ENCODE measurements at places on chromosomes 4 and X. TPM values are rescaled to one million over a fixed set of nuclear protein-coding genes. Genes with fewer than 3 reads are reported as not detected.

DNA sequence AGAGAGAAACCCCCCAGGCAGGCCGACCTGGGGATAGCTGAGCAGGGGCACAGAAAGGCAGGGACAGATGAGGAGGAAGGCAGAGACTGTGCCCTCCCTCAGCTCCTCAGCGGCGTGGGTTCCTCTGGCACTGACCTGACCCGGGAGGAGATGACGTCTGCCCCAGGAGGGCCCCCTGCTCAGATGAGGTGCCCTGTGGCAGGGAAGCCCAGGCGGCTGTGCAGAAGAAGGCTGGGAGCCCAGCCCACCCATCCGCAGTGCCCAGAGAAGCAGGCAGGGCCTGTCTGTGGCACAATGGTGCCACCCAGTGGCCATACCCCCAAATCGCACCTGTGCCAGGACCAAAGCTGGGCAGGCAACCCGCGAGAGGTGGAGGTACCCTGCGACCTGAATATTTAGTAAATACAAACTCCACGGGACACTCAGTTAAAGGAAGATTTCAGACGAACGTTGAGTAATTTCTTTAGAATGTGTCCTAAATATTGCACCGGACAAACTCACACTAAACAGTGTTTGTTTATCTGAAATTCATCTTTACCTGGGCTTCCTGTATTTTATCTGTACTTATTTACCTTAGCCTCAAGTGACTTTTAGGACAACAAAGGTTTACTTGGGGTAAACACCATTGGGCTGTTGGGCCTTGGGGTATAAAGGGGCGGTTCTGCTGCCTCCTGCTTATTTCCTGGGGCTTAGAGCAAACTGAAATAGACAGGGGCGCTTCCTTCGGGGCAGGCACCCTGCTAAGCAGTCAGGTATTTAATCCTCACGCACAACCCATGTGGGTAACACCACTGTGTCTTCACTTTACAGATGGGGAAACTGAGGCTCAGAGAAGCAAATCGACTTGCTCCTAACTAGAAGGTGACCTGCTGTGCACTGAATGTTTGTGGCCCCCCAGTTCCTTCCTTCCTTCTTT is 46.5 kb upstream of the HMX1 start:
- peaks cover 45% of the 10 kb centered on the region for H3K27me3 ChIP-seq
- H3K4me3 ChIP-seq, result no peak overlapping the region
- H3K36me3 ChIP-seq, result no peaks in the 10 kb centered on the region
- H3K4me1 ChIP-seq, result no peaks in the 10 kb centered on the region
- H3K27ac ChIP-seq, result no peak overlapping the region

DNA sequence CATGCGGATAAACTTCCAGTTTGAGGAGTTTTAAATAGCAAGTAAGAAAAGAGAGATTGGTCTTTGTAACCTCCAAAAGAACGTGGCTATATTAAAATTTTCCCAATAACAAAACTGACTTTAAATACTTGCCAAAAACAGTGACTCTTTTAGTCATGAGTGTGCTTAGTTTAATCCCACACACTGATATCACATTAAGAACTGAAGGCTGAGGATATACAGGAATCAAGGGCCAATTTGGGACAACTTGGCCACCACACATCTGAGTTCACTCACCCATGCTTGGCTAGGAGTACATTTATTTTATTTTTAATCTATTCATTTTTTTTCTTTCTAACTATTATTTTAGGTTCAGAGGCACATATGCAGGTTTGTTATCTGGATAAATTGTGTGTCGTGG is 110.2 kb downstream of the APBB2 start:
- peaks cover 4% of the 10 kb centered on the region for H3K4me1 ChIP-seq
- no peaks in the 10 kb centered on the region for H3K27me3 ChIP-seq
- H3K27ac ChIP-seq, result no peak overlapping the region
- H3K4me3 ChIP-seq, result no peak overlapping the region

DNA sequence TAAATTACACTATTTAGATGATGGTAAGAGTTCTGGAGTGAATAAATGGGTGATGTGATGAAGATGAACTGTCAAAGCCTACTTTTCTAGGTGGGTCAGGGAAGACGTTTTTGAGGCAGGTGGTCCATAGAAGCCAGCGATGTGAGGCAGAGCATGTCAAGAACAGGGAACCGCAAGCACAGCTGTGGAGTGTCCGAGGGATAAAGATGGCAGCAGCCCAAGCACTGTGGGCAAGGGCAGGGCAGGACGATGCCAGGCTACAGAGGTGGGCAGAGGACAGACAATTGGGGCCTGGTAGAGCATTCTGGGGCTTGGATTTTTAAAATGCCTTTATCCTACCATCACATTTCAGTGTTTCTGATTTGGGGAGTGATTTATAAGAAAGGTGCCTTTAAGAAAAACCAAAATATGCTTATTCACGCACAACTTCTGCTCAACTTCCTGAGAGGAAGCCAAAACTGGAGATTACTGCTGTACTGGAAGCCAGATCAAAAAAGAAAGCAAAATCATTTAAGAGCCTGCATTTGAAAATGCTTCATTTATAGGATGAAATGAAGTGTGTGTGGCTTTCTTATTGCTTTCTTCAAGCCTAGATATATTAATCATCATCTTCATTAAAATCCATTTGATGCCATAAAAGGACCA is 119.0 kb upstream of the WDR17 start:
- H3K4me1 ChIP-seq, result no peaks in the 10 kb centered on the region
- DNase-seq, result peak; percentile 46
- H3K27me3 ChIP-seq, result no peaks in the 10 kb centered on the region
- H3K4me3 ChIP-seq, result no peak overlapping the region
- H3K36me3 ChIP-seq, result no peaks in the 10 kb centered on the region
- H3K27ac ChIP-seq, result no peak overlapping the region

GRCh38 chrX:9878146-9878820 is 88.9 kb upstream of the CLDN34 start:
- DNase-seq, result no peak
- no peaks in the 10 kb centered on the region for H3K27me3 ChIP-seq
- H3K4me1 ChIP-seq, result peaks cover 42% of the 10 kb centered on the region
- peak overlapping the region; percentile 42 for H3K27ac ChIP-seq
- no peak overlapping the region for H3K4me3 ChIP-seq
- no peaks in the 10 kb centered on the region for H3K36me3 ChIP-seq

DNA sequence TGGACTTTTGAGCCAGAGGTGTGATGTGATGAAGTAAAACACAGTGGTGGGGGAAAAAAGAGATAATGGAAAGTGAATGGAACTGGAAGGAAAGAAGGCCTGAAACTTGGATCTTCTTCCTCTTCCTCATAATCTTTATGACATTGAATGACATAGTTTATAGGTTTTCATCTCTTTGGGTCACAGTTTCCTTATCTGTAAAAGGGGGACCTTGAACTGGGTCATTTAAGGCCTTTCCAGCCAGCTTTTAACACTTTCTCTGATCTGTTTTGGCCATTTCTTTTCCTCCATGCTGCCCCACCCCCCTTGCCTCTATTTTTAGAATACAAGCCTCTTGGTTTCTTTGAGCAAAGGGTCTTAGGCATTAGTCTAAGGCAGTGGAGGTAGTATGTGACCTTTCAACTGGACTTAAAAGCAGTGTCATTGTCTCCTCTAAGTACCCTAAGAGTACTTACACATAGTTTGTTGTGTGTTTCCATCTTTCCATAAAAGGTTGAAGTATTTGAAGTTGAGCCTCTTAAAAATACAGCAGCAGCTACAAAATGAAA is 7.8 kb downstream of the CPEB2 start:
- no peaks in the 10 kb centered on the region for H3K27me3 ChIP-seq
- DNase-seq, result no peak
- H3K27ac ChIP-seq, result peak overlapping the region; percentile 86
- no peaks in the 10 kb centered on the region for H3K36me3 ChIP-seq
- peak overlapping the region; percentile 3 for H3K4me3 ChIP-seq
- H3K4me1 ChIP-seq, result peaks cover 63% of the 10 kb centered on the region

DNA sequence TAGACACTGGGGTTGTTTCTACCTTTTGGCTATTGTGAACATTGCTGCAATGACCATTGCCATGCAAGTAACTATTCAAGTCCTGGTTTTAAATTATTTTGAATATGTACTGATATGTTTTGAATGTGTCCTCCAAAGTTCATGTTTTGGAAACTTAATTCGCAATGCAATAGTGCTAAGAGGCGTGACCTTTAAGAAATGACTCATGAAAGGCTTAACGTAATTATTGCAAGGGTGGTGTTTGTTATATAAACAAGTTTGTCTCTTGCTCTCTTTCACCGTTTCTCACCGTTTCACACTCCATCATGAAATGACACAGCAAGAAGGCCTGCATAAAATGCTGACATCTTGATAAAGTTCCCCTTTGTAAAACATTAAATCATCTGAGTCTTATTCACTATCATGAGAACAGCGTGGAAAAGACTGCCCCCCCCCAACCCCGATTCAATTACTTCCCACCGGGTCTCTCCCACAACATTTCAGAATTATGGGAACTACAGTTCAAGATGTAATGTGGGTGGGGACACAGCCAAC is 506.9 kb upstream of the FAM47C start:
- no peak for DNase-seq
- H3K4me3 ChIP-seq, result no peak overlapping the region
- H3K4me1 ChIP-seq, result no peaks in the 10 kb centered on the region
- no peaks in the 10 kb centered on the region for H3K36me3 ChIP-seq
- H3K27me3 ChIP-seq, result no peaks in the 10 kb centered on the region
- no peak overlapping the region for H3K27ac ChIP-seq

GRCh38 chr4:17701882-17702281 is 79.5 kb downstream of the FAM184B start:
- no peak overlapping the region for H3K4me3 ChIP-seq
- no peak overlapping the region for H3K27ac ChIP-seq
- H3K27me3 ChIP-seq, result no peaks in the 10 kb centered on the region
- DNase-seq, result no peak

GRCh38 chr4:180335566-180335965 is 1907.6 kb upstream of the TENM3 start:
- no peak overlapping the region for H3K4me3 ChIP-seq
- H3K27ac ChIP-seq, result no peak overlapping the region
- H3K4me1 ChIP-seq, result no peaks in the 10 kb centered on the region
- no peaks in the 10 kb centered on the region for H3K36me3 ChIP-seq

GRCh38 chr4:11397819-11398610 is 30.7 kb downstream of the HS3ST1 start:
- H3K27ac ChIP-seq, result no peak overlapping the region
- no peak overlapping the region for H3K4me3 ChIP-seq
- peaks cover 14% of the 10 kb centered on the region for H3K4me1 ChIP-seq
- DNase-seq, result no peak

GRCh38 chr4:173538148-173538908 is 8.3 kb upstream of the HAND2 start:
- H3K4me1 ChIP-seq, result peaks cover 21% of the 10 kb centered on the region
- H3K36me3 ChIP-seq, result no peaks in the 10 kb centered on the region

- peaks cover 56% of the 10 kb centered on the region for H3K4me1 ChIP-seq
- no peak overlapping the region for H3K4me3 ChIP-seq
- no peak for DNase-seq
- H3K27ac ChIP-seq, result peak overlapping the region; percentile 53
Observed at GRCh38 chr4:82367438-82368097, 6.2 kb downstream of the HNRNPD start.

- no peaks in the 10 kb centered on the region for H3K4me1 ChIP-seq
- H3K27me3 ChIP-seq, result no peaks in the 10 kb centered on the region
- no peak overlapping the region for H3K4me3 ChIP-seq
- H3K36me3 ChIP-seq, result no peaks in the 10 kb centered on the region
Observed at GRCh38 chr4:72073816-72074215, 42.0 kb downstream of the NPFFR2 start.

DNA sequence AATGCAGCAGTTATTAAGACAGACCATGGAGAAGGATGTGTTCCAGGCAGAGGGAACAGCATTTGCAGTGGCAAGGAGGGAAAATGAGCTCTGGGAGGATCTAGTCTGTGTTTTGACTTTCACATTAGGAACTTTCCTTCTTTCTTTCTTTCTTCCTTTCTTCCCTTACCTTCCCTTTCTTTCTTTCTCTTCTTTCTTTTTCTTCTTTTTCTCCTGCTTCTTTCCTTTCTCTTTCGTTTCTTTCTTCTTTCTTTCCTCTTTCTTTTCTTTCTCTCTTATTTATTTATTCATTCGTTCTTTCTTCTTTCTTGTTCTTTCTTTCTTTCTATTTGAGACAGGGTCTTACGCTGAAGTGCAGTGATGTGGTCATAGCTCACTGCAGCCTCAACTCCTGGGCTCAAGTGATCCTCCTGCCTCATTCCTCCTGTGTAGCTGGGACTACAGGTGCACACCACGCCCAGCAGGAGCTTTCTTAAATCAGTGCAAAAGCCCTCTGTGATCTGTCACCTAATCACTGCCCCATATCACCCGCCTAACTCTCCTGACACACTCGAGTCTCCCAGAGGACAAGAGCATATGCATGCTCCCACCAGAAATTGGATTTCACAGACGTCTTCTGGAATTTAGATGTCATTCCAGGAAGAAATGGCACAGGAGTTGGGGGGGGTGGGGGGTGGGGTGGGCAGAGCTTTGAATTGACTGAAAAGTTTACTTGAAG is 15.4 kb upstream of the SPATA4 start:
- H3K4me1 ChIP-seq, result no peaks in the 10 kb centered on the region
- no peaks in the 10 kb centered on the region for H3K36me3 ChIP-seq
- H3K27ac ChIP-seq, result no peak overlapping the region
- H3K4me3 ChIP-seq, result no peak overlapping the region
- no peaks in the 10 kb centered on the region for H3K27me3 ChIP-seq

DNA sequence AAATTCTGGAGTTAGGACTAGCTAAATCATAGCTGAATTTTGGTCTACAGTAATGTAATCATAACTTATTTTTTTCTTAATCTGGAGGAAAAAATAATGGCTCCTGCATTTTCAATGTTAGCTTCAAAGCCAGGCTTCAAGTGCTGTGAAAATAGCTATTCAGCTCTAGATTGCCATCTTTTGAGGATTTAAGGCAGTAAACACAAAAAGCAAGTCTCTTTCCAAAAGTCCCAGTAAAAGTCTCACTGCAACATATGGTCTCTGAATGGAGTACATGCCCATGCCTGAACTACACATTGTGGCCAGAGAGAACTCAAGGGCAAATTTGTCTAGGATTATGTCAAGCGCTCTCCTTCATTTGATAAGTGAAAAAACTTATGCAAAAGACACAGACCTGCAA is 720.9 kb downstream of the FSTL5 start:
- H3K4me3 ChIP-seq, result no peak overlapping the region
- DNase-seq, result no peak
- no peaks in the 10 kb centered on the region for H3K4me1 ChIP-seq
- H3K27me3 ChIP-seq, result no peaks in the 10 kb centered on the region
- H3K36me3 ChIP-seq, result no peaks in the 10 kb centered on the region

DNA sequence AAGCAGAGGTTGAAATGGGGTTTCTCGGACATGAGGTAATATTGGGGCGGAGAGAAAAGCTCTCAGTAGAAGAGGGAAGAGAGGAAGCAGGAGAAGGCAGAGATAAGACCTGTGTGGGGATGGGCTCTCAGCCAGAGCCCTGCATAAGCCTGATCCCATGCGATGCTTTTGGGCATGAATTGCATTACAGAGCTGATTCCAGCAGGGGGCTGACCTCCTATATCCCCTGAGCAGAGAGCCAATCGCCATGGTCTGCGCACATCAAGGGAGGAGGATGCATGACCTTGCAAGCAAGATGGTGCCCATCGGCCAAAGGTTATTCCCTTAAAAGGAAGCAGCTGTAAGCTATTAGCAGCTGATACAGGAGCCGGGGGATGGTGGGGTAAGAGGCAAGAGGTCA is 7.6 kb downstream of the ANOS1 start:
- peak; percentile 47 for DNase-seq
- no peaks in the 10 kb centered on the region for H3K27me3 ChIP-seq
- no peaks in the 10 kb centered on the region for H3K36me3 ChIP-seq
- H3K4me3 ChIP-seq, result no peak overlapping the region
- H3K27ac ChIP-seq, result no peak overlapping the region

- no peak for DNase-seq
- no peaks in the 10 kb centered on the region for H3K36me3 ChIP-seq
- H3K27me3 ChIP-seq, result no peaks in the 10 kb centered on the region
- no peak overlapping the region for H3K27ac ChIP-seq
- H3K4me3 ChIP-seq, result no peak overlapping the region
- no peaks in the 10 kb centered on the region for H3K4me1 ChIP-seq
Observed at GRCh38 chr4:16770710-16771285, 127.6 kb downstream of the LDB2 start.

The MED12 gene
- 56.5 TPM for total RNA-seq

The CASP6 gene
- total RNA-seq, result 28.9 TPM

The TMPRSS11D gene
- not detected for total RNA-seq

The ZAR1 gene
- total RNA-seq, result not detected

The PDGFRA gene
- total RNA-seq, result 60.9 TPM

The PRRG1 gene
- 13.4 TPM for total RNA-seq
